Mammary epithelial cell (primary cell): ENCODE measurements at places on chromosomes 2 and 18.

DNA sequence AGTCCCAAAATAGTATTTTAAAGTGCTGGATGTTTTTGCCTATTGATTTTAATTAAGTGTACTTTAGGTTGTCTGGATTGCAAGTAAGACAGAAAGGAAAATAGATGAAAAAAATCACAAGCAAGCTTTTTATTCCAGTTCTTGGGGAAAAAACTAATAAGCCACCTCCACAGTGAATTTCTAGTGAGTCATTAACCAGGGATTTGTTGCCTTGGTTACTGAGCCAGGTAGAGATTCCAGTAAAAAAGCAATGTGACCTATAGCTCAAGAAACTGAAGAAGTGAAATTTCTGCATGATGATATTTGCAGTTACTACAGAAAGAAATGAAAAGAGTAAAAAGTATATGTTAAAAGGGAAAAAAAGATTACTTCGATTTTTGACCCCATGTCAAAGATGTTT lies 160.6 kb downstream of the METTL4 start:
- peak; percentile 76 for DNase-seq

DNA sequence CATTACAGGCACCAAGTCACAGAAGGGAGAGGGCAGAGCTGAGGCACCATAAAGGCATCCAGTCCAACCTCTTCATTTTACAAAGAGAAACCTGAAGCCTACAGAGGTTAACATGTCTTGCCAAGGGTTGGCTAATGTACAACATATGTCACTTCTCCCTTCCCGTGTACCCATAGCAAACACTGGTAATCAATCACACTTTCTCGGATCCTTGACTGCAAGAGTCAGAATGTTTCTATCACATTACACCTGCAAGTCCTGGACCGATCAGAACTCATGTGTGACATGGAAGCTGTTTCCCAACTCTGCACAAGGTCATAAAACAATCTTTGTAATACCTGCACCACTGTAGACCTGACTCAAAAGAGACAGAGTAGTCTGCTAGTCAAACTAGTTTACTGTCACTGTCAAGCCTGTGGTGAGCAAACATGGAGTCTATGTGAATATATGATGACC lies 6.0 kb downstream of the ANKRD44 start:
- no peak for DNase-seq

GRCh38 chr2:152385650-152386049 lies 50.7 kb downstream of the FMNL2 start:
- no peak for DNase-seq

DNA sequence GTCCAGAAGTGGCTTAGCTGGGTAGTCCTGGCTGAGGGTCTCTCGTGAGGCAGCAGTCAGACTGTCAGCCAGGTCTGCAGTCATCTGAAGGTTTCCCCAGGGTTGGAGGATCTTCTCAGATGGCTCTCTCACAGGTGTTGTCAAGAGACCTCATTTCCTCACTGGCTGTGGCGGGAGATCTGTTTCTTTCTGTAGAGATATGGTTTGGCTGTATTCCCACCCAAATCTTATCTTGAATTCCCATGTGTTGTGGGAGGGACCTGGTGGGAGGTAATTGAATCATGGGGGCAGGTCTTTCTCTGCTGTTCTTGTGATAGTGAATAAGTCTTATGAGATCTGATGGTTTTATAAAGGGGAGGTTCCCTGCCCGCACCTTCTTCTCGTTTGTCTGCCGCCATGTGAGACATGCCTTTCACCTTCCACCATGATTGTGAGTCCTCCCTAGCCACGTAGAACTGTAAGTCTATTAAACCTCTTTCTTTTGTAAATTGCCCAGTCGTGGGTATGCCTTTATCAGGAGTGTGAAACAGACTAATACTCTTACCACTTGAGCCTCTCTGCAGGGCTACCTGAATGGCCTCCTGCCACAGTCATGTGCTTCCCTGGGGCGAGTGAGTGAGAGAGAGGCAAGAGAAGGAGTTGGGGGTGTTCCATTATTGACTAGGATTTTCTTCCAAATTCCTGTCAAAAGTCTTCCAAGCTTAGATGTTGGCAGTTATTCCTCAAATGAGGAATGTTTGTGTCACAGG lies 23.6 kb downstream of the MALT1 start:
- DNase-seq = no peak

- no peak for DNase-seq
Measured at GRCh38 chr2:28277466-28277865, 115.2 kb upstream of the FOSL2 start.

DNA sequence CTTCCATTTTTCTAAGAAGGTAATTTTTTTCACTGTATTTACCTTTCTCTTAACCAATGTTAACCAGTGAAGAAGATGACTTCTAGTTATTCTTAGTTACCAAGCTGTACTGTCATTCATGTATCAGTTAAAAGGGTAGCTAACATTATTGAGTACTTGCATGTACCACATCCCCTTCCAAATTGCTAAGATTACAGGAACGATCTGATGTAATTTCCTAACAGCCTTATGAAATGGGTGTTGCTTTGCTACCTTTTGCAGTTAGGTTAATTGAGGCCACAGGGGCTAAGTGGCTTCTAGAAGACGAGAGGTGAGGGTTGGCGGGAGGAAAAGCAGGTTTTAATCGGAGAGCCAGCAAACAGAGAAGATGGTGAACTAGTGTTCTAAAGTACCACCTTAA lies 1.8 kb upstream of the SULT6B1 start:
- peak; percentile 3 for DNase-seq

GRCh38 chr2:79964966-79965365 lies 339.6 kb downstream of the LRRTM1 start:
- DNase-seq = no peak

DNA sequence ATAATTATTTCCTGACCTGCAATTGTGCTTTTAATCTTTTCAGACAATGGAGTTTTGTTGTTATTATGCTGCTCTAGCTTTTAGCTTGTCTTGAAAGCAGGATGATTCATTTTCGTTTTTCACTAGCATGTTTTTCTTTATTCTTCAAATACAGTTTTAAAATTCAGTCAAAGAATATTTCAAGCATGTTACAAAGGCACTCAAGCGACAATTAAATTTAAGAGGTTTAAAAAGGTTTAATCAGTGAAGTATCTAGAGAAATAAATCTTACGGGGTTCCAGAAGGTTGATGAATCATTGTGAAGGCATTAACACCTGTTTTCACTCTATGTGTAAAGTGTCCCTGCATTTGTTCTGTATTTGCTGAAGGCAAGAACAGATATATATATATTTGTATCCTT lies 390.7 kb upstream of the TMEFF2 start:
- no peak for DNase-seq

- DNase-seq = no peak
Measured at GRCh38 chr2:152005607-152006006, 93.2 kb downstream of the CACNB4 start.

GRCh38 chr2:74959106-74959751 lies 786 bp downstream of the POLE4 start:
- DNase-seq = no peak

- no peak for DNase-seq
Measured at GRCh38 chr2:202488671-202489070, 112.5 kb downstream of the BMPR2 start.

DNA sequence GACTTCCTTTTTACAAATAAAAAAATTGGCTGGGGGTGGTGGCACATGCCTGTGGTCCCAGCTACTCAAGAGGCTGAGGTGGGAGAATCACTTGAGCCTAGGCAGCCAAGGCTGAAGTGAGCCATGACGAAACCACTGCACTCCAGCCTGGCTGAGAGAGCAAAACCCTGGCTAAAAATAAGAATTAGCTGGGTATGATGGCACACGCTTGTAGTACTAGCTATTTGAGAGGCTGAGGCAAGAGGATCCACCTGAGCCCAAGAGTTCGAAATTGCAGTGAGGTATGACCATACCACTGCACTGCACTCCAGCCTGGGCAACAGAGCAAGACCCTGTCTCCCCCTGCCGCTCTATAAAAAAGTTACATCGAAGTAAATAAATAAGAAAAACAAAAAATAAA lies 33.7 kb downstream of the GFPT1 start:
- DNase-seq = no peak

DNA sequence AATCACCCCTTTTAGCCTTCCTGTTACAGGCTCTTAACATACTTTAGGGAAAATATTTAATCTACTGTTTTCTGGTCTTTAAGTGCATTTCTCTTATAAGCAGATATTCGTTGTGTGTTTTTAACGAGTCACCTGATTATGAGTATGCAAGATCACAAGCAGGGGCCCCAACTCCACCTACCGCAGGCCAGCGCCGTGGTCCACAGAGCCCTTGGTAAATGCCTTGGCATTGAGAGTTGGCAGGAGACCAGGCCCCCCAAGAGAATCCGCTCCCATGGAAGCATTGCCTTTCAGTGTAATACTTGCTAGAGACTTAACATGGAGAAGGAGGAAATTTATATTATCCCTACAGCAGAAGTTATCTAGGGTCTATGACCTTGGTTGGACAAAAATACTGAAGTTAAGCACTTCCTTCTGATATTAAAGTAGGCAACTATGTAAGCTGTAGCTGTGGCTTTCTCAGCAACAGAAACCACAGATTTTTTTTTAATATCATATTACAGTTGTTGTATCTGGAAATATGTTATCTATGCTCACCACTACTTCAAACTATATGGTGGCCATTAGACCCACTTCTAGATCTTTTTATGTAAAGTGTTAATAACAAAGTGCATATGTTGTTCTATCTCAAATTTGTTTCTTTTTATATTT lies 241.8 kb upstream of the MGAT5 start:
- no peak for DNase-seq

GRCh38 chr2:191150600-191151330 lies at the start of gene STAT4:
Gene STAT4 (minus strand): TSS chr2:191150994. CDS start chr2:191148203, 2,791 bp downstream.
- peak; percentile 64 for DNase-seq

- no peak for DNase-seq
Measured at GRCh38 chr18:34223893-34224422, 755 bp downstream of the NOL4 start.

DNA sequence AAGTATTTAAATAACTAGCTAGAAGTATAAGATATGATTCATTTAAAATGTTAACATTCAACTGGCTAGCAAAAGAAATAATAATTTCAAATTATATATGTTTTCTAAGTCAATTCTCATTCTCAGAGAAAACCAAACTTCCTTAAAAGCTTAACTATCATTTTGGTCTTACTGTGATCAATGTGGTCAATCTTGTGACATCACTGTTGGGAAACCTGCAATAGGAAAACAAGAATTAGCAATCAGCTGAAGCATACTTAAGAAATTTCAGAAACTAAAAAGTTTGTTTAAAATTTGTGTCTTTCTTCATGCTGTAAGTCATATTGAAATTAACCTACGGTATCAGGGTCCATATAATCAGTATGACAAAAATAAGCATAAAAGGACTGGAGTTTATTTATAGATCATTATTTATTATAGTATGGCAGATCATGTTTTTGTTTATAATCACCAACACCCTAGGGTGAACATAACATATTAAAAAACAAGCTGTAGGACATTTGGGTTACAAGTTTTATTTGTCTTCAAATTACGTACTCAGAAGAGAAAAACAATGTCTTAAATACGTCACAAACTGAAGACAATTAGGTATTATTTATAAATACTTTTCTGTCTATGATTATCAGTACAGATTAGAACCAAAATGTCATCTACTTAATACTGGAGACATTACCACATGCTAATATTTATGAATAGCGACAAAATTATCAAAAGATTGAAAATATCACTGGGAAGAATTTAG lies 60.5 kb downstream of the BAZ2B start:
- DNase-seq = no peak

- peak; percentile 57 for DNase-seq
Measured at GRCh38 chr18:23689031-23689615, at the start of gene LAMA3. Gene LAMA3 (plus strand): TSS chr18:23689453. CDS start chr18:23689684, 231 bp downstream.

DNA sequence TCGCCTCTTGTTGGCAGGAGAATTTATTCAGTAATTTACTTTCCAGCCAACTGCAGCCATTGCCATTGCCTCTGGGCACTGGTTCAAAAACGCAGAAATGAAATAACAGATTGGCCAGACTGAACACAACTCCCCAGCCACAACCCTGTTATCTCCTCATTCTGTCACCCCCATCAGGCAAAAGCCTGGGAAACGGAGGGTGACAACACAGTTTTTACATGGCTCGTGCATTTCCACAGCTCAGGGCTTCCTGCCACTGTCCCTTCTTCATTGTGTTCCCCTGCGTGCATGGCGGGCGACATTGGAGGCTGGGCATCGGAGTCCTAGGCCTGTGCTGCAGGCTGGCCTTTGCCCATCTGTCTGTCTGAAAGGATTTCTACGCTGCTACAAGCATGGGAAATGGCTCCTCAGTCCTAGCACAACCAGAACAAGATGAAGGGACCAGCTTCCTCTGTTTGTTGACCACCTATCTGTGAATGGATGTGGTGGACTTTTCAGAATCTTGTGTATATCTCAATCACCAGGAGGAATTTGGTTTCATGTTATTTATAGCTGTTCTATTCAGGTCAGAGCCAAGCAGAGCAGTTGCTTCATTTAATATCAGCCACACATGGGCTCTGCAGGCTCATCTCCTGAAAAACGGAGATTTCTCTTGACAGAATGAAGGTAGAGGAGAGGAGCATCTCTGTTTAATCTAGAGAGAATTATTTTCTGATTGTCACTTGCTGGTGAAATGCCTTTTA lies 107.0 kb downstream of the MGAT5 start:
- DNase-seq = no peak

DNA sequence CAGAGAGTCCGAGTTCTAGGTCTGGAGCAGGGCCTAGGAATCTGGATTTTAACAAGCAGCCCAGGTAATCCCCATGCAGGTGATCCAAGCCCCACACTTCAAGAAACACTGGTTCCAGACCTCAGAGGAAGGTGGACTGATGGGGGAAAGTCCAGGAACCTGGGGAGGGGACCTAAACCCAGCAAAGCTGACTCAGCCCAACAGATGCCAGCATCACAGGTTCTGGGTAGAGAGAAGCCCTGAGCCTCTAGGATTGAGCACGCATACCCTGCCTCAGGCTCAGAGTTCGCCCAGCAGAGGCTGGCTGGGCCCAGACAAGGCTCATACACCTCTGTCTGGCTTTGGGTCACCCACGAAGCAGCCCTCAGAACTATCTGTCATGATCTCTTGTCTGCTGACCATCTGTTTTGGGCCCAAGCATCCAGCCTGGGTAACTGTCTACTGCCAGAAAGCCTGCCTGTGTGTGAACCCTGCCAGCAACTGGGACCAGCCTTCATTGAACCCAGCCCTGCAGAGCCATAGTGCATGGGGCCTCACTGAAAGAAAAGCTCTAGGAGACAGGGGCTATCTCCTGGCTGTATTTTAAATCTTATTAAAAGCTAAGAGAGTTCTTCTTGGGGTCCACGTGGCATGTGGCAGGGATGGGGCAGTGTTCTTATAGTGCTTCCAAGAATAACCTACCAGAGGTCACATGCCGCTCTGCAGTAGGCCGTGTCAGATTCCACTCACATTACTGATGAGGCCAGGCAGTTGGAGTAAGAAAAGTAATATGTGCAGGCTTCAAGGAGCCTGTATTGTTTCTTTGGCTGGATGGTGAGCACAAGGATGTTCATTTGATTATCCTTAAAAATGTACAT lies 7.4 kb downstream of the TMEM127 start:
- DNase-seq = no peak

- no peak for DNase-seq
Measured at GRCh38 chr2:167941604-167942003, 305.8 kb downstream of the STK39 start.

- DNase-seq = no peak
Measured at GRCh38 chr2:233638836-233639235, 2.6 kb downstream of the UGT1A10 start.

- peak; percentile 31 for DNase-seq
Measured at GRCh38 chr2:38097988-38098385, 22.0 kb upstream of the CYP1B1 start.

- peak; percentile 2 for DNase-seq
Measured at GRCh38 chr18:24466771-24467170, 6.3 kb downstream of the HRH4 start.
